Heart left ventricle (tissue), 16 donors: ENCODE measurements at places on chromosomes 13 and 19. TPM values are rescaled to one million over a fixed set of nuclear protein-coding genes. Genes with fewer than 3 reads are reported as not detected.

GRCh38 chr13:85537601-85538000 is 261.6 kb downstream of the SLITRK6 start:
- no peak overlapping the region for H3K4me3 ChIP-seq
- H3K27me3 ChIP-seq = no peaks in the 10 kb centered on the region
- H3K4me1 ChIP-seq = no peaks in the 10 kb centered on the region
- no peak for DNase-seq

- H3K36me3 ChIP-seq = no peaks in the 10 kb centered on the region
- H3K4me1 ChIP-seq = no peaks in the 10 kb centered on the region
- H3K4me3 ChIP-seq = no peak overlapping the region
- H3K27ac ChIP-seq = no peak overlapping the region
- DNase-seq = no peak
Observed at GRCh38 chr13:20911037-20911436, 8.5 kb upstream of the XPO4 start.

Gene ANGPTL8
- 0.61 TPM for polyA plus RNA-seq

Gene OPA3
- 13.1 TPM for polyA plus RNA-seq
